NT2/D1 (cell line): ENCODE measurements at places on chromosomes 7 and 10.

DNA sequence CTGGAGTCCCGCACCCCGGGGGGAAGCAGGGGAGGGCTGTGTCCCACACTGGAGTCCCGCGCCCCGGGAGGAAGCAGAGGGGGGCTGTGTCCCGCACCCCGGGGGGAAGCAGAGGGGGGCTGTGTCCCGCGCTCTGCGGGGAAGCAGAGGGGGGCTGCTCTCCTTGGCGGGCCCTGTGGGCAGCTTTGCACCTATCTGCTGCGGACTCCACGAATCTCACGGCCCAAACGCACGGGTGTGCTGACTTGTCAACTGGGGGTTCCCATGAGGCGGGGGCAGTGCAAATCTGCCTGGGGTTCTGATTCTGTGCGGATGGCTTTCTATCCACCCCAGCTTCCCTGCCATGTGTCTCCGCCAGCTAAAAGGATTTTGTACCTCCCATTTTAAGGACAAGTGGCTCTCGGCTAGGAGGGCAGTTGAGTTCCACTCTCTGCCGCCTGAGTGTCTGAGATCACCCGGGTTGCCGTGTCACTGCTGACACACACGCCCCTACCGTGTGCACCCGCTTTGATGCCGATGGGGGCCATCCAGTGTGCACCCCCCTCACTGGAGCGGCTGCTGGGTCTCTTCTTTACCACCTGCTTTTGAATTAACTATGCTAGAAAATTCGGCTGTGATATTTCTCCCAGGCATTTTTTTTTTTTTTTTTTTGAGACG lies 20.5 kb downstream of the GPER1 start:
- no peak for DNase-seq

- no peak for DNase-seq
These were observed 8.5 kb upstream of the GLCCI1 start for GRCh38 chr7:7959979-7960670.

DNA sequence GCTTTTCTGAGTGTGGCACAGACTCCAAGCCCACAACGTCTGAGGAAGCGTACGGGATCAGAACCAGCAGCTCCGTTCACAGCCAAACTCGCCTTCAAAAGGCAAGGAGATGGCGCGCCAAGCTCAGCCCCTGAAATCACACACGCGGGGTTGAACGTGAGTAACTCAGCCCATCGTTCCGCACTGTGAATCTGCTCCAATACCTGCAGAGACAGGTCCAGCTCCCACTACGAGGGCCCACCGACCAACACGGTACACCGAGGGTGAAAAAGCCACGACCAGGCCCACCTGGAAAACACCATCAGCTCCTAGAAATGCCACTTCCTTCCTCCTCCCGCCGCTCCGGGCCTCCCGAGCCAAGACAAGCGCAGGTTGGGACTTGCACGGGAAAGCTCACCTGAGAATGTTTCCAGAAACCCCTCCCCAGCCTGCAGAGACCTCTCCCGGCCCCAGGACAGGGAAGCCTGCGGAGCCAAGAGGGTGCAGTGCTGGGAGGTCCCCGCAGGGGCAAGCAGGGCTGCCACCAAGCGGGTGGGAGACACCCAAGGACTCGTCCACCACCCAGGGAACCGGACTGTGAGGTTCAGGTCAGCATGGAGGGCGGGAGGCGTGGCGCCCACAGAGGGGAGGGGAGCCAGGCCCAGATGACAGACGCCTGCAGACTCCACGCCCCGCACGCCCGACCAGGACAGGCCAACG lies 93.9 kb upstream of the PDGFA start:
- no peak for DNase-seq

DNA sequence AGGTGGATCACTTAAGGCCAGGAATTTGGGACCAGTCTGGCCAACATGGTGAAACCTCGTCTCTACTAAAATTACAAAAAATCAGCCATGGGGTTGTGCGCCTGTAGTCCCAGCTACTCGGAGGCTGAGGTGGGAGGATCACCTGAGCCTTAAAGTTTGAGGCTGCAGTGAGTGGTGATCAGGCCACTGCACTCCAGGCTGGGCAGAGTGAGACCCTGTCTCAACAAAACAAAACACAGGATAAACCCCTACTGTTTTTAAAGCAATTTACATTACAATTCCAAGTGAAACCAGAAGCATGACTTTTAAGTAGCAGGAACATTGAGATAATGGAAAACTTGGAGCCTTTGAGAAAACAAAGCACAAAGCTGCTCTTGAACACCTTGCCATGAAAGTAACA lies 92.4 kb upstream of the BTBD16 start:
- no peak for DNase-seq

DNA sequence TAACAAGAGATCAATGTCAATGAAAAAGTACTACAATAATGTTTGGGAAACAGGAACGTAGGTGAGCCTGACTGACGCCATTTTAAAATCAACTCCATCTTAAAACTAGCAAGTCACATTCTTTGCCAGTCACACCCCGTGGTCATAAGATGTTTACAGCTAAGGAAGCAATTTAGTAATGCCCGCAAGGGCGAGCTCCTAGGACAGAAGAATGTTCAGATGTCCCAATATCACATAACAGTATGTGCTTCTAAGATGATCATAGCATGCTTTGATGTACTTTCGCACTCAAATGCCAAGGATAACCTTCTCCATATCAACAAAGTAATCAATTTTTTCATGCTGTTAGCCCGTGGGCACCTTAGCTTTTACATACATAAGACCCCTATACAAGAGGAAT lies 113.8 kb upstream of the EGFR start:
- DNase-seq, result no peak
